ENCODE measurements at places on chromosomes 16 and 17.

- no peak for DNase-seq
These were observed 381 bp downstream of the CTNS start for GRCh38 chr17:3636908-3637373.

GRCh38 chr17:27461192-27461859 lies 5.1 kb downstream of the KSR1 start:
- no peak for DNase-seq

GRCh38 chr16:81292936-81293335 lies 21.8 kb upstream of the GAN start:
- DNase-seq: no peak

- DNase-seq: no peak
These were observed 27.3 kb downstream of the CIBAR2 start for GRCh38 chr16:85084841-85085510.

DNA sequence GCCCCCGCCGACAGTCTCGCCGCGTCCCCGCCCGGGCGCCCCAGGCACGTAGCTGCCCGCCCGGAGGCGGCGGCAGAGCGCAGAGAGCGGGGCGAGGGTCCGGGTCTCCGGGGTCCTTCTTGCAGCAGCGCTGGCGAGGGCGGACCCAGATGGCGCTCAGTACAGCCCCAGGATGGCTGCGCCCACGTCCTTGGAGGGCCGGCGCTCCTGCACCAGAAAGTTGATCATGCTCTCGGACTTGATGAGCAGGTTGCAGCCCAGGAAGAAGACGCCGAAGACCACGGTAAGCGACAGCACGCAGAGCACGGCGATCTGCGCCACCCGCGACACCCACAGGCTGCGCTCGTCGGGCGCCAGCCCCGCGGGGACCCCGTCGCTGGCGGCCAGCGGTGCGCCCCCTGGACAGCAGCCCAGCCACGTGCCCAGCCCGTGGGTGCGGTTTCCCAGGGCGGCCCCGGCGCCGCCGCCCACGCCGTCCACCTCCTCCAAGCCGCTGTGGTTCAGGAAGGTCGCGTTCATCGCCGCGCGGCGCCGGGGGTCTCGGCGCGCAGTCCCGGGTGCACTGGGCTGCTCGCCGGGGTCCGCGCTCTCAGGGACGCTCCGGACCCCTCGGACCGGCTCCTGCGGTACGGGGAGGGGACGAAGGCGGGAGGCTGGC lies 435 bp downstream of the RPRML start:
- no peak for DNase-seq

GRCh38 chr16:50671644-50672260 lies 9.4 kb downstream of the SNX20 start:
- no peak for DNase-seq

DNA sequence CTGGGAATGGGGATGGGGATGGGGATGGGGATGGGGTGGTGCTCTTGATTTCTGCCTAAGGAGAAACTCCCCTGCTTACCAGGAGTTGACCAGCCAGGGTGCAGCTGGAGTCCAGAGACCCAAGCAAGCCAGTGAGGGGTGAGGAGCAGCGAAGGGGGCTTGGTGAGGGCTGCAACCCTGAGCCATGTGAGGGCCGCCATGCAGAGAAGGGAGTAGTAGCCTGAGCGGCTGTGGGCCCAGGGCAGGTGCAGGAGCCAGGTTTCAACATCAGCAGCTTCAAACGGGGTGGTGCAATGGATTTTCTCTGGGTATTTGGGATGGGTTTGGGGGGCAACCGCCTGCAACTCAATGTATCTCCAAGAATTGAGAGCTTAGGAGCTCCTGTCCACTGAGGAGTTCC lies 35.2 kb downstream of the COX4I1 start:
- no peak for DNase-seq

DNA sequence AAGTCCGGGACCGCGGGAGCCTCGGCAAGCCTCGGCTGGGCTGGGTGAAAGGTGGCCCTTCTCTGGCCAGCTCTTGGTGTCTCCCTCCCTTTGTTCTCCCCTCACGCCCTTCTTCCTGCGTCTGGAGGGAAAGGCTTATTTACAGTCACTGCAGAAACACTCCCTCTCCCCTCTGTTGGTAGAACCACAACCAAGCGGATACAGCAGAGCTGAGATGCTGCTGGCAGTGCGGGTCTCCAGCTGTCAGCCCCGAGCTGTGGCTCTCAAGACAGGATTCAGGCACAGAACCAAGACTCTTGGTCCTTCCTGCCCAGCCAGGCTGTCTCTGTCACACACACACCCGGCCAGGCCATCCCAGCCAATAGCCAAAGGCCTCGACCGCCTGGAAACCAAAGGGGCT lies 133.3 kb downstream of the ENGASE start:
- DNase-seq: no peak

GRCh38 chr16:11175106-11175786 lies 80.8 kb downstream of the SOCS1 start:
- DNase-seq: no peak

GRCh38 chr17:46853896-46854444 lies 2.6 kb downstream of the WNT9B start:
- no peak for DNase-seq

GRCh38 chr16:57000271-57001025 lies 11.1 kb downstream of the NLRC5 start:
- no peak for DNase-seq

DNA sequence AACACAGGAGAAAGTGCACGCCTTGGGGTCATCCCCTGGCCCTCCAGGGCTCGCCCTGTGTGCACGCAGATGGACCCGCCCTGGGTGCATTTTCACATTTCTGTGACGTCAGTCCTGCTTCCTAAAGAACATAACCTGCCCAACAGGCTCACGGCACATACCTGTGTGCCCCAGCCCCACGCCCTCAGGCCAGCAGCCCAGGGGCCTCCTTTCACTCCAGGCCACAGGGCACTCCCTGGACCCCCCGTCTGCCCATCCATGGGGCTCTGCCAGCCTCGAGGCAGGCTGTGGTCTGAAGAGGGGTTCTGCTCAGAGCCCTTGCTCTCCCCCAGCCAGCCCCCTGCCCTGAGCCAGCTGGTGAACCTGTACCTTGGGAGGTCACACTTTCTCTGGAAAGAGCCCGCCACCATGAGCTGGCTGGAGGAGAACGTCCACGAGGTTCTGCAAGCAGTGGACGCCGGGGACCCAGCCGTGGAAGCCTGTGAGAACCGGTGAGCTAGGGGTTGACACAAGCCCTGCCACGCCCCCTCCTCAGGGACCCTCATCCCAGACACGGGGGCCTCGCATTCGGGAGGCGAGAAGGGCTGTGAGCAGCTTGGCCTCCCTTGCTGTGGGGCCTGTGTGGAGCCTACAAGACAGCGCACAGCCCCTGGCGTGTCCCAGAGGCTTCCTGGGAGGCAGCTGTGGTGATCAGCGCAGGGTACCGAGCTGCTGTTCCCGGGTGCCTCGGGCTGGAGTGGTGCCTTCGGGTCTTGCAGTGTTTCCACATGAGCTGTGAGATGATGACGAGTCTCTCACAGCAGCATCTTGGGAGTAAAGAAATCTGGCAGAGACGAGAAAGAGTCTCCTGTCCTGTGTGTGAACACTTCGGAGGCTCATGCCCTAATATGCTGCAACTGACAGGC lies 13.8 kb upstream of the MC1R start:
- no peak for DNase-seq

- no peak for DNase-seq
These were observed 360.7 kb downstream of the PMP22 start for GRCh38 chr17:14904386-14904785.

- no peak for DNase-seq
These were observed 2.7 kb downstream of the N4BP1 start for GRCh38 chr16:48607056-48607825.

- no peak for DNase-seq
These were observed 50.3 kb downstream of the METRNL start for GRCh38 chr17:83129676-83130075.

- no peak for DNase-seq
These were observed 7.5 kb downstream of the BTBD17 start for GRCh38 chr17:74354123-74354522.

All from cerebellar nuclear complex (tissue), 1 donor.